ENCODE measurements at places on chromosomes 1 and 21.
A peak's percentile ranks its signal among the peaks of the same experiment; 100 is the strongest.

- no peak for DNase-seq
Measured at GRCh38 chr1:178961331-178961730, 64.4 kb upstream of the FAM20B start.

DNA sequence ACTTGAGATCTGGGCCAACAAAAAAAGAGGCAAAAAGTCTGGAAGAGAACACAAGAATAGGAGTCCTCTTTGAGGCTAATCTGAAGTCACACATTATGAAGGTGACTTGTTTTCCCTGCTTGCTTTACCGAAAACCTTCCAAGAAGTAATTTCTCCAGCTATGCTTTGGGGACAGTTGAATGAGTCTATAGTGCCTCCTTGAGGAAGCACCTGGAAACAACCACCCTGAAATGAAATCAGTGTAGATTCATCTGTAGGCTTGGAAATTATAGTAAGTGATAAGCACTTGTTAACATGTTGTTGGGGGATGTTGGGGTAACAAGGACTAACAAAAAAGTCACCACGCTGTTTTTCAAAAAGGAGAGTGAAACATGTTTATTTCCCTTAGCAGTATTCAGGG, 23.4 kb upstream of the RPTN start:
- peak; percentile 45 for DNase-seq

DNA sequence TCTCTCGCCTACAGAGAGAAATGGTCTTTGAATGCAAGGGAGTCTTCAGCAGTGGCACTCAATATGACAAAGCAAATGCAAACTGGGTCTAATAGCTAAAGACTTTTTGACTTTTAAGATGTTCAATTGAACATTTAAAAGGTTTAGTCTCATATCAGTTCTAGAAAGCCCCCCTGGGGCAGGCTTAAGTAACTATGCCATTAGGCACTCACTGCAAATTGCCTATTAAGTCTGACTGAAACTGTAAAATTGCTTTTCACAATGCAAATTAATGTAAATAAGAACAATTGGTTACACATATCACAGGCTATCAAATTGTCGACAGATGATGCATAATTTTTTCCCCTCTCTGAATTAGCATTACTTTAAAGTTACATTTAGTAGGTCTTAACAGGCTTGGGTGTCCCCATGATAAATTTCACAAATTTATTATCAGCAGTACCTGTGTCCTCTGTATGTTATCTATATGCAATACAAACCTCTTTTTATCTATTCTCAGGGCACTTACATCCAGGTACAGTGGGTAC, 329.1 kb downstream of the LRRIQ3 start:
- no peak for DNase-seq

DNA sequence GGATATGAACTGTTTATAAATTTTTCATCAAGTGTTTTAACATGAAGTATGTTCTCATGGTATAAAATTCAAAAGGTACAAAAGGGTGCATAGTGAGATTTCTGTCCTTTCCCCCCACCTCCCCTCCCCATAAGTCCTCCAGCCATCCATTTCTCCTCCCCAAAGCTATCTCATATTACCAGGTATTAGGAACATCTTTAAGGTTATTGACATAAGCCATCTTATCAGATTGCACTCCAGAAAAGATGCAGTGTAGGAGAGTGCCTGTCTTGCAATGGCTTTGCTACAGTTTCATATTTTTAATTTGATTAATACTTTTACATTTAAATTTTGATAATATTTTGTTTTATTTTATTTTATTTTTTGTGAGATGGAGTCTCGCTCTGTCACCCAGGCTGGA, 13.5 kb upstream of the HPCAL4 start:
- no peak for DNase-seq

DNA sequence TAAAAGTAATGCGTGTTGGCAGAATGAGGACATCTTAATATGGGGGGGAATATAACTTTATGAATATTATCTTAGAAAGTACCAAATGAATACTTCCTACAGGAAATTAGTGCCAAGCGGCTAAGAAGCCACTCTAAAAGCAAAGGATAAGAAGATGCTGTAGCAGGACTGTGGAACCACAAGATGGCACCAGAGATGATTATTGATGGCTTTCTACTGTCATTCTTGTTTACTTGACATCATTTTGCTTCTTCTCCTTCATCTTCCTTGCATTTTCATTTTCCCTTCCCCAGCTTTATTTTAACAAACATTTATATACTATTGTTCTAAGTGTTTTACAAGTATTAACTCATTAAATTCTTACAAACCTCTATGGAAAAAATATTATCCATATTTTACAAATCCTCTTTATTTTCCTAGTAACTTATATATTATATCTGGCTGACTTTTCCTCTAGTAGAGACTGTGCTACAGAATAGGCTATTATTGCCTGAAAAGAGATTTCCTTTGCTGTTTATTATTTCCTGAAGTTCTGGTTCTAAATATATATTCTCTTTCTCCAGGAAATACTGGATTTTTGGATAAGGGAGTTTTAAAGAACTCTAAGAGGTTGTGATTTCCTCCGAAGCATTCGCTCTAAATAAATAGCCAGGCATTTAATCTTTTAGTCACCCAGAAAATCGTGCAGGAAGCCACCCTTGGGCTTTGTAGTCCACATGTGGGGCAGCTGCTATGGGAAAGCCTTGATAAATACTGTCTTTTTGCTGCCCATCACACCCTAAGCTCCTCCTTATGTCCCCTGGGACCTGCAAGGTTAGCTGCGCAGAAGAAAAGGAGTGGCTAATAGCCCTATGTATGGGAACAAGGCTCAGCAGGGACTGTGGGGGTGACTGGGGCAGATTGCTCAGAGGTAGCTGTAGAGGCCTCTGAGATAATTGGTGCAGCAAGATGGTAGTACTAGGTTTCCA, 69.8 kb downstream of the TPR start:
- peak; percentile 15 for DNase-seq

DNA sequence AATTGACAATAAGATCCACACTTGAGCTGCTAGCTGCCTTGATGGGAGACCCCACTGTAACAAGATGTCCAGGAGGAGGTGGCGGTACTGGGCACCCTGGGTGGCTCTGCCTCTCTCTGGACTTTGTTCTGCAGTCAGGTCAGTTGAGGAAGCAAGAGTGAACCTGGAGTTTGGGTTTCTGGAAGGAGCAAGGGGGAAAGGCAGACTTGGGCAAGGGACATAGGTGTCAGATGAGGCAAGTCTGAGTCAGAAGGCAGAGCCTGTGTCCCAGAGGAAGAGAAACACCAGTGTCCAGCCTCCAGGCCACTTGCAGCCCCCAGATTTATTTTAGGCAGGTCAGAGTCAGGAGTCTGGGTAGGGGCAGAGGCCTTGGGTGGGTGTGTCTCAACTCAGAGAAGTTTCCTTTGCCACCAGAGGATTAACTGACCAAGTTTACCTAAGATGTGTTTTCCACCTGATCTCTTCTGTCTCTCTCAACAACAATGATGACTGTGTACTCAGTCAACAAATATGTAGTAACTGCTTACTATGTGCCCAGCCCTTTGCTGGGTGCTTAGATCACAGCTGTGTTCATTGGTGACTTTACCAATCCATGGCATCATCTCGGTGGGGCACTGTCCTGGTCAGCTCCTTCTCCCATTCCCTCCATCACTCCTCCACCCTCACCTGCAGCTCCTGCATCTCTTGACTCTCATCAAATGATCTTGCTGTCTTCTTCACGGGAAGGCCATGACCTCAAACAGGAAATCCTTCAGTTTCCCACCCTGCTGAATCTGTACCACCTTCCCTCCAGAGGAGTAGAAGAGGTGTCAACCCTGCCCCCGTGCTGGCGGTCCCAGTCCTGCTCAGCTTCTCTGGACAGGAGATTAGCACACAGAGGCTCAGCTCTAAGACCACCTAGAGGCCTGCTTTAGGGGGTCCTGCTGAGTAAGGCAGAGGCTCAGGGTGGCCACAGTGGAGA, 36.6 kb downstream of the ELF3 start:
- DNase-seq: no peak

DNA sequence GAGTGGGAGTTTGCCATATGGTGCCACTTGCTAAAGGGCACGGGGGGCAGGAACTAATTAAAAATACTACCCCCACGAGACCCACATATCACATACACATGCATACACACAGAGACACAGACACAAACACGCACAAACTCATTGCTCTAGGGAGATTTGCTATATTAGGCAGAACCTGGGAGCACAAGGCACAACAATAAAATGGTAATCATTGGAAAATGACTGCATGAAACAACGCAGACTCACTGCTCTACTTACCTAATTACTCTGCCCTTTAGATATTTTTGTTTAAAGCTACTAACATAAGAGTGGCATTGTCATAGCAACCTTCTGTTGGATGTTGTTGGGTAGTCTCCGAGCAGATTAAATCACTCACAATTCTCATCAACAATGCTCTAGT, 20.3 kb upstream of the RGS4 start:
- DNase-seq: no peak

- peak; percentile 41 for DNase-seq
Measured at GRCh38 chr1:234525099-234525799, 46.3 kb upstream of the TARBP1 start.

DNA sequence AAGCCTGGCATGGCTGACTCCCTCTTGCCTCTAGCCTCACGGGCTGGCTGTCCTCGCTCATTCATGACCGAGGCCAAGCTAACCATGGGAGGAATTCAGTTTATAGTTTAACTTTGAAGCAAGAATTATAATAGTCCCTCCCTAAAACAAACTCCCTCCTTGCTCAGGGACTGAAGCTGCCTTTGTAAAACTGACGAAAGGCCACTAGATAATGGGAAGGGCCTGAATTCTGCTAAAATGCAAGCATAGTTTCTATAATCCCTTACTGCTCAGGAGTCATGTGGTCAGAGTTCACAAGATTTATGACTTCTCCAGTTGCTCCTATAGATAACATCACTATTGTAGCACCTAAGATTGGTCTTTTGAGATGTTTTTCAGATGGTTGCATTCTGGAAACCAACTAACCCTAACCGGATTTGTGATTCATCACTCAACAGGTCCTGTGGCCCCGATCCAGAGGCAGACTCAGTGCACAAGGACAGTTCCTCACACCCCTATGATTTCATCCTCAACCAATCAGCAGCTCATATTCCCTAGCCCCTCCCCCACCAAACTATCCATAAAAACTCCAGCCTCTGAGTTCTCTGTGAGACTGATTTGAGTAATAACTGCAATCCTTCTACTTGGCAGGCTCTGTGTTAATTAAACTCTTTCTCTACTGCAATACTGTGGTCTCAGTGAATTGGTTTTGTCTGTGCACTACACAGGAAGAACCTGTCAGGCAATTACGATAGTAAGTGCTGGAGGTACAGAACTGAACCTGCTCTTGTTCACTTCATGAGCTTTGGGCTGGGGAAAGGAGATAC, 26.4 kb downstream of the HHIPL2 start:
- no peak for DNase-seq

DNA sequence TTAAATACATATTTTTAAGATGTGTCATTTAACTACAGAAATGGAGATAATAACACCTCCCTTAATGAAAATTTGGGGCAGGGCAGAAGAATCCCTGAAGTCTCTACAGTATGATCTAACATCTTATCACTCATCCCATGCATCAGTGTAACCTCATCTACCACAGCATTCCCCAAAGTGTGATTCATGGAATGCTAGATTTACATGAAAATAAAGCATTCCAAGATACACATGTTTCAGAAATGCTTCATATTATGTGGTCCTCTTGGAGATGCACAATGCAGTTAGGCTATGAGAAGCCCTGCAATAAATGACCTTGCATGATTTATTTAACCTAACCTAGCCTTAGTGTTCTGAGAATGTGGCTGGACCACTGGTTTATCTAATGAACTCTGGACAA, 166.9 kb upstream of the SYT6 start:
- no peak for DNase-seq

GRCh38 chr1:225413708-225414375, 14.0 kb downstream of the LBR start:
- DNase-seq: no peak

- no peak for DNase-seq
Measured at GRCh38 chr1:5579966-5580365, 412.3 kb downstream of the NPHP4 start.

- DNase-seq: no peak
Measured at GRCh38 chr1:3423245-3423829, 31.1 kb upstream of the ARHGEF16 start.

GRCh38 chr1:231828182-231828920, 201.8 kb downstream of the DISC1 start:
- DNase-seq: no peak

- DNase-seq: no peak
Measured at GRCh38 chr1:7519181-7519860, 251.8 kb upstream of the VAMP3 start.

DNA sequence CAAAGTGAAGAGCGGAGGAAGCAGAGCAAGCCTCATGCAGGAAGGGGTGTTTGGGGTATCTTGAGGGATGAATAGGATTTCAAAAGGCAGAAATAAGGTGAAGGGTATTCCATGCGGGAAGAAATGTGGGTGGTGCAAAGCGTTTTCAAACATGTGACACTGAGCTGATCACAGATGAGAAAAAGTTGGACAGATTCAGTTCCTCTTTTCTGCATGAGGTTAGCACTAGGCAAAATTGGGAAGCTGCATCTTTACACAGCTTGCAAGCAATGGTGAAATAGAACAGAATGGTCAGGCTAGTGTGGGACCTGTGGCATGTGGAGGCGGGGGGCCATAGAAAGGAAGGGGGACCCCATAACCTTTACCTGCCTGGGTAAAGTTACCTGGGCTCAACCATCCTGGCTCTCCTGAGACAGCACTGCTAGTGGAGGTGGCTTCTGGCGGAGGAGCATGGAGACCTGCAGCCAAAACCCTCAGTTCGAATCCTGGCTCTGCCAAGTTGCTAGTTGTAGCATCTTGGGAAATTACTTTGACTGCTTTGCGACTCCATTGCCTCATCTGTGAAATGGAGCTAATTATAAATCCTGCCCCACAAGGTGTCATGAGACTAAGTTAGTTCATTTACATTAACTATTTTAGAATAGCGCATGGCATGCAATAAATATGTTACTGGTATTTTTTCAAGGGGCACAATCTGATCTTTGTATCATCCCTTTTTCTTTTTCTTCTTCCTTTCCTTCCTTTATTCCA, 16.4 kb downstream of the KCNA10 start:
- peak; percentile 43 for DNase-seq

GRCh38 chr21:39611551-39612190, 1.1 kb upstream of the B3GALT5 start:
- no peak for DNase-seq

DNA sequence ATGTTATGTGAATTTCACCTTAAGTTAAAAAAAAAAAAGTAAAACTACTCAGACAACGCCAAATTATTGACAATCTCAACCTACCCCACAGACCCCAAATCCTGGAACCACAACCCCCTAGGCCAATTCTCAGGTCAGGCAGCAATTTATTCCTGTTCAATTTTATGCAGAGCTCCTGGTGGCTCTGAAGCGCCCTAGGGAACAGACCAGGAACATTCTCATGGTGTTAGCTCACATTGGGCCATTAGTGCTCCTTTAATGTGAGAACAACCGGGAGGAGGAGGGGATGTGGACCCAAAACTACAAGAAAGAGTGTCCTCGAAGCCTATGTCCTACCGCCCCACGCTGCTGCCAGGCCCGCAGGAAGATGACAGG, 403 bp upstream of the PSEN2 start:
- no peak for DNase-seq

DNA sequence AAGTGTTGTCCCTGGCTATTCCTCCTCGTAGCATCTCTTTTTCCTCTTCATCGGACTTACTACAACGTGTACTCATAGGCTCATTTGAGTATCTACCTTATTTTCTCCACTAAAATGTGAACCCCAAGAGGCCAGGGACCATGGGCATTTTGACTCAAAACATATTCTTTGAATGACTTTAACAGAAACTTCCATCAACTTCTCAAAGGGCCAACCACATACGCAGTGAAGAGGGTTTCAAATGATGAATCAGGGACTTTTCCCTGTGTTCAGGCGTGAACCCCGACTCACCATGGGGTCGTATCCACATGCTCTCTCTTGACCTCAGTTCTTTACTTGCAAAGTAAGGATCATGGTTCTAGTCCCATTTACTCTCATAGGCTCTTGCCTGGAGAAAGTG, 20.2 kb upstream of the GPR137B start:
- no peak for DNase-seq

Measured in KBM-7 (cell line).